Tibial nerve (tissue), 4 donors: ENCODE measurements at places on chromosomes 11 and 22. TPM values are rescaled to one million over a fixed set of nuclear protein-coding genes. Genes with fewer than 3 reads are reported as not detected.
A peak's percentile ranks its signal among the peaks of the same experiment; 100 is the strongest.

DNA sequence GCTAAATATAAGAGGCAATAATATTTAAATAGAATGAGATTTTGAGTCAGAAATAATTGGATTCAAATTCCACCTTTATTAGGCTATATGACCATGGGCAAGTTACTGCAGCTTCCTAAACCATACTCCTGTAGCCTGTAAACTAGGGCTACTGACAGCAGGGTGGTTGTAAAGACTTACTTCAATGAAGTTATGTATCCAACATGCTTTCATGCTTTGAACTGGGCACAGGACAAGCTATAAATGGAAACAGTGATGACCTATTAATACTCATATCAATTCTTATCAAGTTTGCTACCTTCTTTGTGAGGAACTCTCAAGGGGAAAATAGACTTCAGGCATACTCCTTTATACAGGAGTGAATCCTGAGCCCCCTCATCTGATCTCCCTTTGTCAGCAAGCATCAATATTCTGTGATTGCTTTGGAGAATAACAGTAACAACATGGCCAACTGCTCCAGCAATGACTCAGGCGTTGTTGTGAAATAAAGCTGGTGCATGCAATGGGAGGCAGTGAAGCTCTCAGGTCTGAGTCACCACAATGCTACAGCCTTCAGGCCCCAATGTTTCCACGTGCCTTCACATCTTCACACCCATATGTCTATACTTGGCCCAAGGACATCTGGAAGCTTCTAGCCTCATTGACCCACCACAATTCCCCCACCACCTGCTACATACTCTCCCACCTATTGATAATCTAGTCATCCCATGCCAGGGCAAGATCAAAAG is 102.5 kb downstream of the KCNA4 start:
- no peak for DNase-seq

The KRTAP5-2 gene
- not detected for total RNA-seq

The MN1 gene
- 3.9 TPM for total RNA-seq

The BTG4 gene
- total RNA-seq = not detected

GRCh38 chr11:100297516-100297915 is 389.6 kb upstream of the ARHGAP42 start:
- no peak for DNase-seq

DNA sequence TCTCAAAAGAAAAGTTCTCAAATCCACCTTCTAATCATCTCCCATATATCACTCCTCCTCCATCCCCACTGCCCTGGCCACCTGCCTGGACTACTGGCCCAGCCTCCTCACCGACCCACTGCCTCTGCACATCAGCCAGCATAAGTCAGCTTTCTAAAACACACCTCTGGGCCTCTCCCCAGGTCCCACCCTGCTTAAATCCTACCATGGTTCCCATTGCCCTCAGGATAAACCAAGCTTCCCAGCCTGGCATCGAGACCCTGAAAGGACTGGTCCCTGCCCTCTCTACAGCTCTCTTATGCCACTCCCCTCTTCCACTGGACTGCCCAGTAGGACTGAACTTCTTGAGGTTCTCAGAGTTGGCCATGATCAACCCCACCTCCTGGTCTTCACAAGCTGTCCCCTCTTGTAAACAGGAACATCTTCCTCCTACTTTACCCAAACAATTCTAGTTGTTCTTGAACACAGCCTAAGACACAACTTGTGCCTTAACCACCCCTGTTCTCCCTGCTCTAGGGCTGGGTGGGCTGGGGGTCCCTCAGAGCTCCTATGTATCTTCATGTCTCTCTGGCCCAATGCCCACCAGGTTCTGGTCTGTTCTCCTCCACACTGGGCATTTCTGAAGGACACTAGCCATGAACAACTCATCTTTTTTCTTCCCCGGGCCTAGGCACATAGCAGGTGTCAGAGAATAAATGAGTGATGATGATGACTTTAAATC is 12.6 kb upstream of the P2RY6 start:
- DNase-seq = no peak

DNA sequence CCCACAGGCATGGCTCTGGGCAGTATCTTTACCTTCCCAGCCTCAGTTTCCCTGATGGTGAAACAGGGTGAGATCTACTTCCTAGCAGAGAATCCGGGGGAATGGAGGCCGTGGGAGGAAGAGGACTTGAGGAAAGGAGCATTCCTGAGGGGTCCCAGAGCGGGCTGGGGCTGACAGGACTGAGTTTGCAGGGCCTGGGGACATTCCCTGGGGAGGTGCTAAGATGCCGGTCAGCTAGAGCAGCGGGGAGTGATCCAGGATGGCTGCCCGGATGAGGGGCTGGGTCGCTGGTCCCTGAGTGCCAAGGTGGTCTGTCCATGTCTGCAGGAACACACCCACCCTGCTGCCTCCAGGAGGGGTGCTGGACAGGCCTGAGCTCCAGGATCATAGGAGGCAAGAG is 8.3 kb upstream of the RTN4R start:
- no peak for DNase-seq

GRCh38 chr11:1863352-1864216 is 10.7 kb downstream of the LSP1 start:
- DNase-seq = peak; percentile 79

DNA sequence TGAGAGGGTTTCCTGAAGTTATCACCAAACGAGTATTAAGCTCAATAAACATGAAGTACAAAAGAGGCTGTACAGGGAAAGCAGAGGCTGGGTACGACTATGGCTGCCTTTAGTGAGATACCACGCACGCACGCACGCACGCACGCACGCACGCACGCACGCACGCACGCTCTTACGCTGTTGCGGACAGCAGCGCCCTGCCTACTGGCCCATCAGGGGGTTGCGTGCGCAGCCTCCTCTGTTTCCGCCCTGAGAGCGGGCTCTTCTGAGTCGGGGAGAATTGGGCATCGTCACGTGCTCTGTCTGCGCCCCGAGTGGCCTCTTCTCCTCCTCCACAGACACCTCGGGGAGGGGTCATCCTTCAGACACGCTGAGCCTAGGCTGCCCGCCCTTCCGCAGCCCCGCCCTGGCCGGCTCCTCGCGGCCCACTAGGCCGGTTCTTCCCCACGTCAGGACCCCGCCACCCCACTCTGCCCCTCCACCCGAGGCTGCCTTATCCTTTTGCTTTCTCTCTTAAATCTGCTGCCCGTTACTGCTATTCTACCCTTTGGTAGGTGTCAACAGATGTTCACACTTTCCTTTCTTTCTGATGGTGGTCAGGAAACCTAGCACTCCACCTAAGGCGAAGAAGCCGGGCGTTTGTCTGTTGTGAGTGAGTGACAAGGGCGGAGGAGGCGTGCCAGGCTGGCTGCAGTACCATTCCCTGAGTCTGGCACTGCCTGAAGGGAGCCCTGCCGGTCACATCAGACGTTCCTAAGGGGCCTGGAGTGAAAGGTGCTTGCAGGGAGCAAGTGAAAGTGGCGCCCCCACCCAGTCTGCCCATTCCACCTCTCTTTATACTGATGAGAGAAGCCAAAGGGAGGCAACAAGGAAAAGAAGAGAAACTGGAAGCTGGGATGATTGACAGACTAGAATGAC is 300.4 kb upstream of the B3GAT1 start:
- DNase-seq = no peak

DNA sequence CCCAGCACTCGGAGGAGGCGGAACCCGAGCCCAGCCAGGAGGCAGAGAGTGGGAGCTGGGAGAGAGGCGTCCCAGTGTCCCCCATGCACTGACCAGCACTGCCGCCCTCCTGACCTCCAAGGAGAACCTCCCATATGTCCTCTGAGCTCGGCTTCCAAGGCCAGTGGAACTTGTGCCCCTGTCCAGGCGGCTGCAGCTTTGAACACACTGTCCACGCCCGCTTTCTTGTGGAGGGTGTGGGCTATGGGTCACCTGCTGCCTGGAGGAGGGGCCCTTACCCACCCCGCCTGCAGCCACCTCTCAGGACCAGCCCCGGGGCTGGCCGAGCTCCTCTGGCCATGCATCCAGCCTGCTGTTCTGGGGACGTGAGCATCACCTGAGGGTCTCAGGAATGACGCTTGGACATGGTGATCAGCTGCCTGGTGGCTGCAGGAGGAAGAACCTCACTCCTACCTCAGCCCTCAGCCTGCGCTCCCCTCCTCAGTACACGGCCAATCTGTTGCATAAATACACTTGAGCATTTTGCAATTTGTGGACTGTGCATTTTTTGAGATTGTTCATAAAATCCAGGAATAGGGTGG is 22.2 kb upstream of the MUC5B start:
- DNase-seq = peak; percentile 3

- DNase-seq = no peak
Measured at GRCh38 chr11:57154739-57155138, 27.0 kb upstream of the LRRC55 start.

The CHRM1 gene
- not detected for total RNA-seq
